Stimulated activated CD4-positive, alpha-beta T cell treated with anti-CD3 and anti-CD28 coated beads, Interleukin-12 subunit alpha, Interleukin-12 subunit beta, amount 100 ng/mL, for 4 hours (primary cell): ENCODE measurements at places on chromosomes 11 and 22.

DNA sequence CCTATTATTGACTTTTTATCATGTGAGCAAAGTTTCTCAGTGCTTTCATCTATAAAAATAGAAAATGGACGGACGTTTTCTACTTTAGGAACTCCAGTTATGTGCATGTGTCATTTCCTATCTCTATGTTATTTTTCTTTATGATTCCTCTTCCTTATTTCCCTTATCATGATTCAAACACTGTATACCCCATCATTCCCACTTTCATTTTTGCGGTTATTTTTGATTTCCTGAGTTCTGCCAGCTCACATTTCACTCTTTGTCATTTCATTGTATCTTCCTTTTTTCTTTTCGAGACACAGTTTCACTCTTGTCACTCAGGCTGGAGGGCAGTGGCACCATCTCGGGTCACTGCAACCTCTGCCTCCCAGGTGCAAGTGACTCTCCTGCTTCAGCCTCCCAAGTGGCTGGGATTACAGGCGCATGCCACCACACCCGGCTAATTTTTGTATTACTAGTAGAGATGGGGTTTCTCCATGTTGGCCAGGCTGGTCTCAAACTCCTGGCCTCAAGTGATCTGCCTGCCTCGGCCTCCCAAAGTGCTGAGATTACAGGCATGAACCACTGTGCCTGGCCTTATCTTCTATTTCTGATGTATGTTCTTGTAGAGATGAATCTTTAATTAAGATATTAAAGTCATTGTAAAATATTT, 21.5 kb downstream of the C11orf58 start:
- DNase-seq: no peak

- DNase-seq: peak; percentile 3
Observed at GRCh38 chr22:29524442-29525191, 28.9 kb downstream of the THOC5 start.

DNA sequence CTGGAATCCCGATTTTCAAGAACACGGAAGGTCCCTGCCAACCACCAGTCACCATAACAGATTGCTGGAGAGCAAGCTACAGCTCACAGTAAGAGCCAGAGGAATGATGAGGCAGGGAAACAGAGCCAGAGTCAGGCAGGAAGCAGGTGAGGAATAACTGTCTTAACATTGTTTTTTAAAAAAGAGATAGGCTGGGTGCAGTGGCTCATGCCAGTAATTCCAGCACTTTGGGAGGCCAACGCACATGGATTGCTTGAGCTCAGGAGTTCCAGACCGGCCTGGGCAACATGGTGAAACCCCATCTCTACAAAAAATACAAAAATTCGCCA, 13.5 kb upstream of the CASTOR1 start:
- DNase-seq: no peak

- DNase-seq: no peak
Observed at GRCh38 chr11:125663910-125664309, 16.7 kb downstream of the ACRV1 start.

- DNase-seq: no peak
Observed at GRCh38 chr11:65440831-65441499, 18.4 kb downstream of the NEAT1 start.

- no peak for DNase-seq
Observed at GRCh38 chr22:36171941-36172340, 11.4 kb upstream of the APOL3 start.

DNA sequence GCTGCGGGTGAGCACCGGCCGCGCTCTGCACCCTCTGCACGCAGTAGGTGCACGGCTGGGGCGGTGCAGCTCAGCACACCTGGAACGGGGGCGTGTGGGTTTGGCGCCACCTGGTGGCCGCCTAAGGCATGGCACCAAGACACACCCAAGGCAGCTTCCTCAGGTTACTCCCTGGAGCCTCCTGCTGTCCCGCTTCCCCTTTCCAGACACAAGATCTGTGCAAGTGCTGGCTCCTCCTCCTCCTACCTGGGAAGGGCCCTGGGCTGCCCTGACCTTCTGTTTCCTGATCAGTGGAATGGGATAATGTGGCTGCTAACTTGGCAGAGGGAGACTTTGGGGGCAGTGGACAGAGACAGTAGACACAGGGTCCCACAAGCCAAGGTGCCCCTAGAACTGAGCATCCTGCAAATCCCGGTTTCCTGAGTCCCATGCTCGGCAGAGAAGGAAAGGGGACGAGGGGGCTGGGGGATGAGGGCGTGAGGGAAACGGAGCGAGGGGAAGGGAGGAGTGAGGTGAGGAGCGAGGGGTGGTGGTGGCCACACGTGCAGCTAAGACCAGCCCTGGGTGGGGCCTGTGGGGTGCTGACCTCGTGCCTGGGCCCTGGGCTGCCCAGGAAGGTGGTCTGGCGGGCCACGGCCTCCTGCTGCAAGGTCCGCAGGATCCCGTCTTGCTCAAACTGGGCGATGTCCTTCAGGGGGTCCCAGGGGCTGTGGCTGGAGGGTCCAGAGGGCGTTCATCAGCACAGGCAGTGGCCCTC, 34.8 kb upstream of the CARS1 start:
- DNase-seq: peak; percentile 64

- DNase-seq: no peak
Observed at GRCh38 chr11:64360448-64360921, 1.5 kb downstream of the RPS6KA4 start.

GRCh38 chr11:46352063-46352841, 5.0 kb downstream of the DGKZ start:
- peak; percentile 67 for DNase-seq

GRCh38 chr22:50002791-50003190, 9.8 kb downstream of the IL17REL start:
- no peak for DNase-seq

DNA sequence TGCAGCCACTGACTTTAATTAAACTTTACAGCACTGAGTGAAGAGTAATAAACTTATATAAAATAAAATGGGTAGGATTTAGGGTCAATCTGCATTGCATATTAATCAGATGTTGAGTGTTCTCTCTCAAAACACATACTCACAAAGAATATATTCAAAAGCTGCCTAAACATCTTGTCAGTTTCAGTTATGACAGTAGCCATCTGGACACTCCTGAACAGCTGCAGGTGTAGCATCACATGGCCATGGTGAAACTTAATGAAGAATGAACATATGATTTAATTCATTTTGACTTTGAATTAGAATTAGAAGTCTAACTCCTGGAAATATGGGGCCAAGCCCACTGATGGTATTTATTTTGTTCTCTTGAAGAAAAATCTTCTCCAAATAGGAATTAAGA, 684.3 kb upstream of the RAG2 start:
- no peak for DNase-seq

DNA sequence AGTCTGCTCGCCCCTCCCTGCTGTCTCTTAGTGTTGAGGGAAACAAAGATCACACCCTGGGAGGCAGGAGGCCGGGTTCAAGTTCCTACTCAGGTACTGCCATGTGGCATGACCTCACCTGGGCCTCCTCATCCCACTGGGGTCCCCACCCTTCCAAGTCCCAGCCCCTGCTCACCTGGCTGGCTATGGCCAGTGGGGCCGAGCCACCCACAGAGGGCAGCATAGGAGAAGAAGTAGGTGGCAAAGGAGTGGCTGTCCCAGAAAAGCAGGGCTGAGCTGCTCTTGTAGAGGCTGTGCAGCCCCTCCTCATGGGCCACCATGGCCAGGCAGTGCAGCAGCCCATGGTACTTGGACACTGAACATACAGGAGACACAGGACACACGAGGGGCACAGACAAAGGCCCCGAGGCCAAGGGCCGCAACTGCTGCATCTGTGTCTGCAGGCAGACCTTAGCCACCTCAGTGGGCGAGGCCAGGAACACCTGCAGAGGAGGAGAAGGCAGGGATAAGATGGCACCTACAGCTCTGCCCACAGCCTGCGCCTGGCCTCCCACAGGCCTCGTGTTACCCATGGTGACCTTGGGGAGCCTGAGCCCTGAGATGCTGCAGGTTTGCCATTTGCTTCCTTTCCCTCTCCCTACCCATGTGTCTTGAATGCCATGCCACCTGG, 50.6 kb upstream of the MPEG1 start:
- no peak for DNase-seq

GRCh38 chr11:134360050-134360835, 28.5 kb downstream of the GLB1L2 start:
- peak; percentile 68 for DNase-seq

DNA sequence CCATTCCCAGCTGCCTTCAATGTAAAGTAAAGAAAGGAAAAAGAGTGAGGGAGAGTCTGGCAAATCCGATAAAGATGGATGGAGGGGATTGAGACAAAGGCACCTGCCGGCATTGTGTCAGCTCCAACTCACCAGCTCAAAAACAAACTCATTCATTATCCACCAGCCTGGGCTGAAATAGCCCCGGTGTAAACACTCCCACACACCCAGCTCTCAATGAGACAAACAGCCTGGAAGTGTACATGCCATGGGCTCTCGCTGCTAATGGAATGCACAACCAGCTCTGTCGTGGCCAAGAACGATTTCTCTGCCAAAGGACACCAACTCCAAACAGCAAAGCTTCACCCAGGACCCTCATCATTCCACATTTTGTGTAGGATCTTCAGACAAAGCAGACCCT, 89.3 kb upstream of the OPCML start:
- DNase-seq: no peak

DNA sequence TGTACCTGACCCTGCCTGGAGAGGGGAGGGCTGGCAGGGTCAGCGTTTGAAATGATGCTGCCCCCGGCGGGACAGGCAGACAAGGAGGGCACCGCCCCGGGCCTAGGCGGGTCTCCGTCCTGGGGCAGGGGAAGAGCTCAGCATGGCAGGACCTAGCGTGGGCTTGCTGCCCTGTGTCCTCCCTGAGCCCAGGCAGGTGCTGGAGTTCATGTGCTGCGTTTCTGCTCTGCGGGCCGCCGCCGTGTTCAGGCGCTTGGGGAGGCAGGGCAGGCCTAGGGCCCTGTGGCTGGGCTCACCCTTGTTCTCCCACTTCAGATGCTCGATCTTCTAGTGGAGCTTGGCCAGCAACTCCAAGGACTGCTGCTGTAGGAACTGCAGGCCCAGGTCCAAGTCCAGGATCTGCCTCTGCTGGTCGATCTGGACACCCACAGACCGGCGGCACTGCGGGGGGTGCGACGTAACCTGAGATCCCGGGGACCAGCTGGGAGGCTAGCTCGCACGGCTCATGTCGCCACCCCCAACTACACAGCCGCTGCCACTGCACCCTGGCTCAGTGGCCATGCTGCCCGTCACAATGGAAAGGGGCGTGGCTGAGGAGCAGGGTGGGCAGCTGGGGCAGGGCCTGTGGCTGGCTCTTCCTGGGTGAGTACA, 84.4 kb downstream of the MED15 start:
- DNase-seq: no peak

DNA sequence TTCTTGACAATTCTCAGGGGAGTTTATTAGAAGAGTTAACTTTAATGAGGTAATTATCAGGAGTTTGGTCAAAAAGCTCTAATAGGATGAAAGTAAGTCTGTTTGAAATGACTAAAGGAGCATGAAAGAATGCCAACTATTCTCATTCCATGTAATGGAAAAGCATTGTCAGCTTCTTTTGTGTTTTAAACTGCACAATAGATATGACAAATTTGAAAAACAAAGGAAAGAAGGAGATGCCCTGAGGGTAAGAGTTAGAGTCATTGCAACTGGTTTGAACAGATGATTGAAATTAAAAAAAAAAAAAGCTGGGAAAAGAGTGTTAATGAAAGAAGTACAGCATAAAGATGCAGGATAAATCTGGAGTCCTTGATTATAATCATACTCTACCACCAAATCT, 296.8 kb upstream of the FOLH1 start:
- DNase-seq: no peak

DNA sequence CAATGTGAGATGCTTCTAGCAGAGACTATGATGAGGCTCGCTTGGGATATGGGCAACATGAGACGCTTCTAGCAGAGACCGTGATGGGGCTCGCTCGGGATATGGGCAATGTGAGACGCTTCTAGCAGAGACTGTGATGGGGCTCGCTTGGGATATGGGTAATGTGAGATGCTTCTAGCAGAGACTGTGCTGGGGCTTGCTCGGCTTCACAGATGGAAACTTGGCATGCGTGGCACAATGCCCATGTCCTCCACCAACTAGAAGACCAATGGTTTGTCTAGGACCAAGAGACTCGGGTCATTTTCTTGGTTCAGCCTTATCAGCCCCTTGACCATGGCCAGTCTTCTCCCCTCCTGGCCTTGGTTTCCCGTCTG, 7.1 kb downstream of the MYEOV start:
- no peak for DNase-seq

DNA sequence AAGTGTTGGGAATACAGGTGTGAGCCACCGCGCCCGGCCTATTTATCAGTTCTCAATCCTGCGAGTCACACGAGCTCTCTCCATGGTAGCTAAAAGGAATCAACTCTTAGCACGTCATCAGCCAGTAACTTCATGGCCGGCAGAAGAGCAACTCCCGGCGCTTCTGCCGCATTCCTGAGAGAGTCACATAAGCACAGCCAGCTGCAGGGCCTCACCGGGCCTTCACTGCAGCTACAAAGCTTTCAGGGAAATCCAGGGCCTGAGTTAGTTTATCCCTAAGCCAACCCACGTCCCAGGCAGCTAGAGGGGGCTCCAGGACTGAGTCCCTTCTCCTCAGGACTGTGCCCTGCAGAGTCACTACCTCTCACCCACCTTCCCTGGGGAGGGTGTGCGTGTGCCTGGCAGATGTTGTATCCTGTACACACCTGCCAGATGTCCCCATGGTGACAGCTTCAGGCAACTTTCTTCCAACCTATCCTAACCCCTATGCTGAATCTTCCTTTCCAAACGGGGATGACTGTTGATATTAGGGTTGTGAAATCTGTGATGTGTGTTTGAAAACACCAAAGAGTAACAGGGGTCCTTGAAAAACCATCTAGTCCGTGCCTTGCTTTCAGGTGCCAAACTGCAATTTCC, 45.9 kb upstream of the ARFGAP3 start:
- no peak for DNase-seq

- no peak for DNase-seq
Observed at GRCh38 chr11:110061296-110061695, 31.9 kb upstream of the ZC3H12C start.

DNA sequence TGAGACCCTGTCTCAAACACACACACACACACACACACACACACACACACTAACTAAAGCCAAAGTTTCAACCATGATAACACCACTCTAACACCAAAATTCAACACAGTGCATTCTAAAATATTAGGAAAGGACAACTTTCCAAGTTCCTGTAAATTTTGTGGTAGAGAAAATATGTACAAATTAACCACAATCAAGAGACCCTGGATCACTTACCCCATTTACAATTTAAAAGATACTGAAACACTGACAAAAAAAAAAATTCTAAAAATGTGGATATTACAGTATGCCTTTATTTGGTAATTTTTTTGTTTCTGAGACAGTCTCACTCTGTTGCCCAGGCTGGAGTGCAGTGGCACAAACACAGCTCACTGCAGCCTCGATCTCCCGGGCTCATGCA, 9.7 kb downstream of the MRTFA start:
- DNase-seq: no peak

GRCh38 chr22:45548991-45549761, 46.5 kb downstream of the FBLN1 start:
- no peak for DNase-seq

- peak; percentile 62 for DNase-seq
Observed at GRCh38 chr22:38467904-38468442, at the start of gene KDELR3. Gene KDELR3, plus strand, starts transcription at chr22:38468096. Its CDS starts 138 bp downstream, at chr22:38468234.
